Inflammatory macrophage treated with lipopolysaccharide for 1 hour (primary cell): ENCODE measurements at places on chromosomes 13 and 19.

- peak; percentile 88 for DNase-seq
Measured at GRCh38 chr13:108227651-108228272, 9.6 kb downstream of the ABHD13 start.

- no peak for DNase-seq
Measured at GRCh38 chr19:8700956-8701355, 2.4 kb upstream of the ACTL9 start.

DNA sequence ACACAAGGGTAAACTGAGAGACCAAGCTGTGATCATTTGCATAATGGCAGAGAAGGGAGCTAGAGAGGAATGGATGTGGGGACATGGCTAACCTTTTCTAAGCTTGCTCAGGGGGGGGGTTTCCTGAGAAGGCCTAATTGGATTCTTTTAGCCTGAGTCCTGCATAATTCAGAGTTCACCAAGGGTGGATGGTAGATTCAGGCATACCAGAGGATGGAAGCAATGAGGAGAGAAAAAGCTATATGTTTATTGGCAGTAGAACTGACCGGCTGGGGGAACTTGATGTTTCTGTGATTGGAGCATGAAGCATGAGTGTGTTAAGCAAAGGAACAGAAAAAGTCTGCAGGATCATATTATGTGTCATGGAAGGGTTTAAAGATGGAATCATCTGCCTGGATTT is 65.9 kb upstream of the KLF12 start:
- DNase-seq, result no peak

DNA sequence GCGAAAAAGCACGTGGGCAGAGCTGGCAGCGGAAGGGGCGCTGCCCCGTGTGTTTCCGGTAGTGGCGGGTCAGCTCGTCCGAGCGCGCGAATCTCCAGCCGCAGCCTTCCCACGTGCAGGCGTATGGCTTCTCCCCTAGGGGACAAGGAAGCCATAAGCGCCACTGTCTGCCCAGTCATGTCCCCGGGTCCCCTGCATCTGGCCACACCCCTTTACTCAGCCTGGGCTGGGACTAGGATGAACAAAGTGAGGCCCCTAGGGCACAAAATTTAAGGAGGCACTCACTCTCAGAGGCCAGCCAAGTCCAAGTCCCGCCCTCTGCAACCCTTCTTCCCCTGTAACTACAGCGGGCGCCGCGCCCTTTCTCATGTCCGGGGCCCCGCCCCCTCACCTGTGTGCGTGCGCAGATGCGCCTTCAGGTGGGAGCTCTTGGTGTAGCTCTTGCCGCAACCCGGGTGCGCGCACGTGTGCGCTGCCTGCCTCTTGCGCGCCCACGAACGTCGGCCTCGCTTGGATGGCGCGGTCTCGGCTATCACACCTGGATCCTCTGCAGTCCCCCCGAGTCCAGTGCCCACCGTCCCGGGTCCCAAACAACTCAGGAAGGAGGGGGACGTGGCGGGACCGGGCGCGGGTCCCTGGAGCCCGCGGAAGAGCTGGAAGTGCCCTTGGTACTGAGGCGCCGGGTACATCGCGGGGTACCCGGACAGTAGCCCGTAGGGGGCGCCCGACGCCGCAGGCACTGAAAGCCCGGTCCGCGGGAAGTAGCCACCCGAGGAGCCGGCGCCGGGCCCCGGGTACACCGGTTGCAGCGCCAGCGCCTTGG is 1.9 kb downstream of the KLF1 start:
- peak; percentile 79 for DNase-seq

GRCh38 chr19:10744801-10745293 is 27.0 kb downstream of the DNM2 start:
- DNase-seq, result no peak

DNA sequence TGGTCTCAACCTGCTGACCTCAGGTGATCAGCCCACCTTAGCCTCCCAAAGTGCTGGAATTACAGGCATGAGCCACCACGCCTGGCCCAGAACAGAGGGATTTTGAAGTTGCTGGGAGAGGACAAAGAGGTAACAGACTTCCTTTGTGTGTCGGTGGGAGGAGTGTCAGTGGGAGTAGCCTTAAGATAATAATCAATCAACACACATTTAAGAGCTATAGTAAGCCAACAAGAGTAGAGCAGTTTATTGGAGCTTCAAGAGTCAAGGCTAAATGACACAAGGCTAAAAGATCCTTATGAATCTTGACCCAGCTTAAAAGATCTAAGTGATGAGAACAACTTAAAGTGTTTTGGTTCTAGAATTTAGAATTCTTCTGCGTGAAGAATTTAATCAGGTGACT is 47.3 kb upstream of the NBEA start:
- DNase-seq, result no peak

GRCh38 chr13:79659121-79659521 is 178.2 kb downstream of the NDFIP2 start:
- DNase-seq, result no peak

DNA sequence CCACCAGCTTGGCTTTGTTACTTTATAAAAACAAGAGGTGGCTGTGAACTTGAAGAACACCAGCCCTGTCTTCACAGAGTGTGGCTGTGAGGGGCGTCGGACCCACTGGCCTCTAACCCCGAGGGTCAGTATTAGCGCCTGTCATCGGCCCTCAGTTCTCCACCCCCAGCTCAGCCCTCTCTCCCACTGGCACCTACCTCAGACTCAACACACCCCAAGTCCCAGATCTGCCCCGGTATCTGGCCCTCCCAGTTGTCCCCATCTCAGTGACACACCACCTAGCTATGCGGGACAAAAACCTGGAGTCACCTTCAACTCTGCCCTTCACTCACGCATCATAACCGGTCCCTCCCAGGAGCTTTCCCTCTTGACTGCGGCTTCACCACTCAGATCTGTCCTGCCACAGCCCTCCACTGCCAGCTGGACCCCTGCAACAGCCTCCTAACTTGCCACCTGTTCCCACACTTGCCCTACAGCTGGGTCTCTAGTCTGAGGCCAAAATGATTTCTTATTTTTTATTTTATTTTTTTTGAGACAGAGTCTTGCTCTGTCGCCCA is 45.4 kb downstream of the PEPD start:
- no peak for DNase-seq

GRCh38 chr19:12788682-12789097 is 2.6 kb upstream of the JUNB start:
- DNase-seq, result peak; percentile 97

DNA sequence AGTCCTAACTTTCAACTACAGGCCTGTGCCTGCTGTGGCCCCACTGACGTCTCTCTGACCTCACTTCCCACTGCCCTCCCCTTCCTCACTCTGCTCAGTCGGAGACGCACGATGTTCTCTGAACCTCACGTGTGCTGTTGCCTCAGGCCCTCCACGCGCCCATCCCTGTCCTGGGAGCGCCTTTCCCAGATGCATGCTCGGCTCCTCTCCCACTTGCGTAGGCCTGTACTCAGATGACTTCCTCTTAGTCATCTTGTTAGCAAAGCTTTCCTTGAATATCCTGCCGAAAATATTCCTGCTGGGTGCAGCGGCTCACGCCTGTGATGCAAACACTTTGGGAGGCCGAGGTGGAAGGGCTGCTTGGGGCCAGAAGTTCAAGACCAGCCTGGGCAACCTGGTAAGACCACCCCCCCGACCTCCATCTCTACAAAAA is 9.3 kb upstream of the SYT5 start:
- peak; percentile 79 for DNase-seq

DNA sequence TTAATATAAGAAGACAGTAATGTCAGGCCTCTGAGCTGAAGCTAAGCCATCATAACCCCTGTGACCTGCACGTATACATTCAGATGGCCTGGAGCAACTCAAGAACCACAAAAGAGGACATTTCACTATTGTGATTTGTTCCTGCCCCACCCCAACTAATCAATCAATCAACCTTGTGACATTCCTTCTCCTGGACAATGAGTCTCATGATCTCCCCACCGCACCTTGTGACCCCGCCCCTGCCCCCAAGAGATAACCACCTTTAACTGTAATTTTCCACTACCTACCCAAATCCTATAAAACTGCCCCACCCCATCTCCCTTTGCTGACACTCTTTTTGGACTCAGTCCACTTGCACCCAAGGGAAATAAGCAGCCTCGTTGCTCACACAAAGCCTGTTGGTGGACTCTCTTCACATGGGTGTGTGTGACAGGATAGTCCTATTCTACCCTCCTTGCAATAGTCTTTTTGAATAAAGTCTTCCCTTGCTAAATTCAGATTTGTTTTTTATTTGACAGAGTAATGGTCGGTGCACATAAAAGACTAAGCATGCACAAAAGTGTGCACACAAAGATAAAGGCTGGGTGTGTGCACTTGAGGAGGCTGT is 14.0 kb downstream of the CD70 start:
- no peak for DNase-seq

DNA sequence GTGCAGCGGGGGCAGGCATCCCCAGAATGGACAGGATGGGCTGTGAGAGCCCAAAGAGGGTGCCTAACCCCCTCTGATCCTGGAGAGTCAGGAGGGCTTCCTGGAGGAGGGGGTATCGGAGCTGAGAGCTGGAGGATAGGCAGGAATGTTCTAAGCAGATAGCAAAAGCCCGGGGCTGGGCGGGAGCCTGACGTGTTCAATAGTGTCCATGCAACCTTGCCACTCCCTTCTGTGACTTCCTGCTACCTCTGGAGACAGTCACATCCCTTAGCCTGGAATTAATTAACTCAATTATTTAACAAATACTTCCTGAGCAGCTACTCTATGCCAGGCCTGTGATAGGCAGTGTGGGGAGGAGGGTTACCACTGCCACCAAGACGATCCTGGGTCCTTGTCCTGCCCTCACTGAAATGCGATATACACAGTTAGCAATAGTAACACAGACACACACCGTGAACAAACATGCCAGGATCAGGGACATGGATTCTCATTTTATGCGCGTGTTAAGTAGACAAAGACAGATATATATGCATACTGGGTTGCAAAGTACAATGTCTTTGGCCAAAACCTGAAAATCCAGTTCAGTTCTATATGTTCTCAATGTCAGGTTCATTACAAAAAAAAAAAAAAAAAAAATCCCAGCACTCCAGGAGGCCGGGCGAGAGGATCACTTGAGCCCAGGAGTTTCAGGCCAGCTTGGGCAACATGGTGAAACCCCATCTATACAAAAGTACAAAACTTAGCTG is 10.7 kb downstream of the AP2S1 start:
- DNase-seq, result no peak

GRCh38 chr13:75762076-75762937 is 126.2 kb downstream of the LMO7 start:
- DNase-seq, result no peak

GRCh38 chr13:95741584-95742563 is 64.9 kb downstream of the DNAJC3 start:
- DNase-seq, result no peak

GRCh38 chr19:1422360-1422759 is 15.0 kb downstream of the DAZAP1 start:
- DNase-seq, result no peak

- no peak for DNase-seq
Measured at GRCh38 chr19:38765214-38765613, 8.1 kb downstream of the LGALS7 start.
